ENCODE measurements at places on chromosomes 1 and 21.

- ATAC-seq: no peak
These were observed 29.6 kb upstream of the PRRX1 start for GRCh38 chr1:170634293-170634692.

DNA sequence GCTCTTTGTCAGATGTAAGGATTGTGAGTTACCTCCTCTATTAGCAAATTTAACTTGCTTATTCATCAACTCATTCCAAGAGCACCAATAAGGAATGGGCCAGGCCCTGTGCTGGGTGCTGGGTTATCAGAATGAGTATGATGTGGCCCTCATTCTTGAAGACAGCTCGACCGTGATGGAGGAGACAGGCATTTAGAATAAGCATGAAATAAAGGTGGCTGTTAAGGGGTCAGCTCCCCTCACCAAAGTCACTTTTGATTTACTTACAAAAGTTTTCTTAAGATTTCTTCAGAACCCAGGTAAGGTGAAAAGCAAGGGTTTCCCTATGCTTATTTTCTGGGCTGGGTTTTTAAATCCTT is 15.3 kb upstream of the PADI1 start:
- peak; percentile 4 for ATAC-seq

- no peak for ATAC-seq
These were observed 25.6 kb upstream of the KAZN start for GRCh38 chr1:14572861-14573260.

- no peak for ATAC-seq
These were observed 33.8 kb upstream of the FCRL3 start for GRCh38 chr1:157734321-157734720.

- ATAC-seq: peak; percentile 65
These were observed 62.3 kb upstream of the ADARB1 start for GRCh38 chr21:45011911-45012661.

DNA sequence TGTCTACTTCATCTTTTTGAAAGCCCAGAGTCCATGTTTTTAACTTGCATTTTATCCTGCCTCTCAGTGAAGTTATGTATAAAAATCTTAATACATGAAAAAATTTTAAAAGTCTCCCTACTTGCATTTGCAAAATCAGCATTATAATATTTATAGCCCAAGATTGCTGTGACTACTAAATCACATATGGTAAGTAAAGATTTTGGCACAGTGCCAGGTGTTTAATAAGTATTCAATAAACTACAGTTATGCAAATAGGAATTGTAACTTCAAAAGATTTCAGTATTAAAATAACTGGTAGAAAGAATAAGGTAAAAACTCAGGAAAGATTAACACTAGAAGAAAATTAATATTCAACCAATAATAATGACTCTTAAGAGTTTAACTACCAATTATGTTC is 641.7 kb downstream of the LRRIQ3 start:
- ATAC-seq: no peak

- no peak for ATAC-seq
These were observed 51.7 kb downstream of the SIM2 start for GRCh38 chr21:36750576-36750959.

DNA sequence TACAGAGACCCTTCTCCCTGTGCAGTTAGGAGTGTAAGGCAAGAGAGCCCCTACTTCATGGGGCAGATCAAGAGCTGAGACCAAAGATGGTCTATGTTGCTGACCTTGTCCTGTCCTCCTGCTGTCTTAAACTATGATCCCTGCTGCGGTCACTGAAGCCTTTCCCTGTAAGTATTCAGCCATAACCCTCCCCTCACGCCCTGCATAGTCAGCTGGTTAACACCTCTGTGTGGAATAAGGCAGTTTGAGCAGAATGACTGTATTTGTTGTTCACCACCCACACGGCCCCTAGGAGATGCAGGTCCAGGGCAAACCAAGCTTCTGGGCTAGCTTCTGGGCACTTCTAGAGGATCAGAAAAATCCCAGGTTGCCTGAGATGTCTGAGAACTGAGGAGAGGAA is 356 bp downstream of the TSPAN1 start:
- no peak for ATAC-seq

- no peak for ATAC-seq
These were observed 490 bp upstream of the CZIB start for GRCh38 chr1:53220962-53221286.

DNA sequence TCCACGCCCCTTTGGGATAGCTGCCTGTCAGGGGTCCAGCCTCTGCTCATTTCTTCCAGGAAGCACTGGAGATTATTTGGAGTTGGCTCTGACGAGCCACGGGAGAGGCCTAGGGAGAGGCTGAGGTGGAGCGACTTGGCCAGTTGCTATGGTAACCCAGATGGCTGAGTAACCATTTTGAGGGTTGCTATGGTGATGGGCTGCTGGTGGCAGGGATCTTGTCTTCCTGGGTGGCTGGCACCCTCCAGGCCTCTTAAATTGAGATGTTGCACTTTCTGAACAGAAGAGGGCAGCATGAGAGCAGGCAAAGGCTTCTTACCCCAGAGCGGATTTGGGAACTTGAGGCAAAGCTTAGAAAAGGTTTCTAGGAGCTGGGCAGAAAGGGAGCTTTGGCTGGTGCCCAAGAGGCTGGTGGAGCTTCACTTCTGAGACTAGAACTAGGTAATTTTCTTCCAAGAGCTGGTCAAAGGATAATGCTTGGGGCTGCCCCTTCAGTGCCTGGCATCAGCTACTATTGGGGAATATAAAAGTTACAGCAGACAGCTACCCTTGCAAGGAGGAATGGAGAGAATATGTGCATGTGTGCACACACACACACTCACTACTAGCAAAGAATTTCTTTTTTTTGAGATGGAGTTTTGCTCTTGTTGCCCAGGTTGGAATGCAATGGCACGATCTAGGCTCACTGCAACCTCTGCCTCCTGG is 72.5 kb downstream of the NDUFS5 start:
- ATAC-seq: peak; percentile 95

DNA sequence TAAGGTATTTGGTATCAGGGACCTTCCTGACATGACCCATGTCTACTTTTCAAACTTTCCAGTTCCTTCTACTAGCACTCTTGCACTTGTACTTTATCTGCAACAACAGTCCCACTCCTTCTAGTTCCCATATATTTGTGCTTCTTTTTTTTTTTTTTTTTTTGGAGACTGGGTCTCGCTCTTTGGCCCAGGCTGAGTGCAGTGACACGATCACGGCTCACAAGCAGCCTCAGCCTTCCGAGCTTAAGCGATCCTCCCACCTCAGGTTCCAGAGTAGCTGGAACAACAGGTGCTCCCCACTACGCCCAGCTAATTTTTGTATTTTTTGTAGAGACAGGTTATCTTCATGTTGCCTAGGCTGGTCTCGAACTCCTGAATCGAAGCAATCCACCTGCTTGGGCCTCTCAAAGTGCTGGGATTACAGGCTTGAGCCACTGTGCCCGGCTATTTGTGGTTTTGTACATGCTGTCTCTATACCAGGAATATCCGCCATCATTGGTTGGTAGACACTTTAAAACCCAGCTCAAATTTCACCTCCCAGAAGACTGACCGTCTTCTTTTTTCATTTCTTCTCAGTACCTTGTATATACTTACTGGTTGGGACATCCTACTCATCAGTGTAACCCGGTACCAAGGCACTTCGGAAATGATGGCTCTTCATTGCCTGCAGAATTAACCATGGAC is 1.1 kb downstream of the ZMYM1 start:
- no peak for ATAC-seq

DNA sequence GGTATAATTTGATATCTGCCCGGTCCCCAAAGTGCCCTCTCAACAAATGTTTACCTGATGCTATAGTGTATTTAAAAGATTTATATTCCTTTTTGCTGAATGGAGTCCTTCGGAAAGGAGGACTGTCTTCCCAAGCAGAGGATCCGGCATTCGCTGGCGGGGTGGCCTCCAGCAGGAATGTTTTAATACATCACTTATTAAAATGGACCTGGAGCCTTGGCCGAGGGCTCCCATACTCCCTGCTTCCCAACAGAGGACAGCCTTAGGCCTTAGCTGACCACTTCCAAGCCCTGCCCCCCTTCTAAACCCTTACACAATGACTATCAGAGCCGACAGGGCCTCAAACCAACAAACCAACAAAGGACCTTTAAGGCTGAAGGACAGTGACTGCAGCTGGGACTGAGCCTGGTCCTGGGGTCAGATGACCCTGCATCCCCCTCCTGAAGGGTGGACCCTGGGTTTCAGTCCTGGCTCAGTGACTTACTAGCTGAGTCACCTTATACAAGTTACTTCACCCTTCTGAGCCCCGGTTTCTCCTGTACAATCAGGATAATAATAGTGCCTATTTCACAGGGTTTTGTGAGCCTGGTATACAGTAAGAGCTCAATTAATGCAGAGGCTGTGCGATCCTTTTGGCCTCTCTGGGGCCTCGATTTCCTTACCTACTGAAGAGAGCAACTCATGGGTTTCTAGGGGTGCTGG is 5.6 kb downstream of the CAMK2N1 start:
- ATAC-seq: no peak

DNA sequence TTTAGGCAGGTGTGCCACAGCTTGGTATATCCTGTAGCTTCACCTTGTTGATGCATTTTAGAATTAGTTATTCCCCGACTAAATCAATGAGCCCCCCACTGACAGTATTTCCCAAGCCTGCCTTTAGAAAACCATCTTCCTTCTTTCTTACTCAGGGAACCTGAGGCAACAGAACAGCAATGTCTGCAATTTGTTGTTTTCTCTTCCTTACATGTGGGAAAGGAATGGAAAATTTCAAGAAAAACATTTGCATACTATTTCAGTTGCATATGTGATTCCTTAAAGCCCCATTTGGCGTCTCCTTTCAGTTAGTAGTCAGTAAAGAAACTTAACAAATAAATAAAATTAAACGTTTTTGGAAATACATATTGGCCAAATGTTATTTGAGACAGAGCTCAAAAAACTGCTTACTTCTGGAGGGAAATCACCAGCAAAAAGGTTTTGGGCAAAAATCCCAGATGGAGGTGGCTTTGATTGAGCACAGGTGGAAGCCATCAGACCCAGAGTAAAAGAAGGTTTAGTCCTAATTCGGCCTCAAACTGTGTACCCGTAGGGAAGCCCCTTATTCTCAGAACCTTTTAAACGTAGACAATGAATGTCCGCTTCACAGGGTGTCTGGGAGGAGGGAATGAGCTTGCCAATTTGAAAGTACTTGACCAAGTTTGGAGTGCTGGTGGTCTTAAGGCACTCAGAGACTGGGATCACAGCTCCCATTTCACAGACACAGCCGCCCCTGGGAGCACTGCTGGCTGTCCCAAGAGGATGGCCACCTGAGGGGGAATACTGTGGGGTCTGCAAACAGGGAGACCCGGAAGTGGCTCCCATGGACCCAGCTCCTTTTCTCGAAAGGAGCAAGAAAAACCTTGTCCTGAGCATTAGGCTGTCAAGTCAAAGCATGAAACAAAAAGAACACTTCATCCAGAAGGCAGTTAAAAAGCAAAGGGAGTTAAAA is 9.4 kb downstream of the LHX4 start:
- no peak for ATAC-seq

- no peak for ATAC-seq
These were observed 69.6 kb downstream of the SDCCAG8 start for GRCh38 chr1:243325305-243325890.

DNA sequence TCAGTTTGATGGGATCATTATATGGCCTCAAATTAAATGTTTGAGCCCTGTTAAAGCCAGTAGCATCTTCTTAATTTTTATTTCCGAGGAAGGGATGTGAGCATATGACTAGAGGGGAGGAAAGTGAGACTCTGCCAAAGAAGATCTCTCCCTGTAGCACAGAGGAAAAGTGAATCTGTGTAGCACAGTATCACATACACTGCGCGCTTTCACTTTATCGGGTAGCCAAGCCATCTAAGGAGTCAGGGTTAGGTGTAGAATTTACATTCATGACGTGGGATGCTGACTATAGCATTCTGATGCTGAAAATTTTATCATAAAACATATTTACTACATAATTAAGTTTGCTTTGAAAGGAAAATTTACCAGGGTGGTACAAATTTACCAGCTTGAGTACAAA is 24.0 kb downstream of the LRRC8D start:
- ATAC-seq: no peak

DNA sequence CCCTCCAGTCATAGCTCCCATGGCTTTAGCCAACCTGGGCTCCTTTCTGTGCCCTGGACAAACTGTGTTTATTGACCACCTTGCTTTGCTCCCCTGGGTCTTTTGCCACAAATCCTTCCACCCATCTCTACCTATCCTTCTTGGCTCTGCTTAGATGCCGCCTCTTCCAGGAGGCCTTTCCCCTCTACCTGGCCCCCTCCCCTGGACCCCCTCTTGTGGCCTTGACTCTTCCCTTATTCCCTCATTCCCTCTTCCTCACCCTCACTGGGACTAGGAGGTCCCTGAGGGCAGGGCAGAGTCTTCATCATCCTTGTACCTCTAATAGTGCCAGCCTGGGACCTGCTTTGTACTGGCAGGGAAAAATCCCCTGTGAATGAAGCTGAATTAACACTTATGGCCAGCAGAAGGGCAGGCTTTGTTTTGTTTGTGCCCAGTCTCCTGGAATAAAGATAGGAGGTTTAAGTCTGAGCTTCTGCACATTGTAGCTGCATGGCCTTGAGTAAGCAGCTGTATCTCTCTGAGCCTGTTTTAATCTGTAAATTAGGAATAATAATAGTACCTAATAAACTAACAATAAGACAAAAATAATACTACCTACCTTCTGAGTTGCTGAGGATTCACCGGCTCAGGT is 13.7 kb downstream of the PTPRU start:
- ATAC-seq: no peak

DNA sequence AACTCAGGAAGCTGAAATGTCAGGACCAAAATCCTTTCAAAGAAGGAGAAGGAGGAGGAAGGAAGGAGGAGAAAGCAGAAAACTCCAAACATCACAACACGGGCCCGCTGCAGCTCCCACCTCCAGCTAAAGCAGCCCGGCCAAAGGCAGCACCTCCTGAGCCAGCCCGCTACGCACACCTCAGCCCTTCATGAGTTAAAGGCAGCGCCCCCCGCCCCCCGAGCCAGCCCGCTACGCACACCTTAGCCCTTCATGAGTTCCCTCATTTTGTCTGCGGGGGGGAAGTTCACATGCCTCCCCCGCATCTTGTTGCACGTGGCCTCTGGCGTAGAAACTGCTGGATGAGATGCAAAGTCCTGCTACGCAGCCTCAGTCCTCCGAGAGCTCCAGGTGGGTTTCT is 90.7 kb upstream of the ARHGEF16 start:
- no peak for ATAC-seq

GRCh38 chr1:65068202-65069010 is 79.6 kb upstream of the AK4 start:
- ATAC-seq: no peak

- ATAC-seq: no peak
These were observed 38.2 kb downstream of the ARID1A start for GRCh38 chr1:26733982-26734381.

- ATAC-seq: no peak
These were observed 127.8 kb upstream of the ESRRG start for GRCh38 chr1:216851073-216851472.

DNA sequence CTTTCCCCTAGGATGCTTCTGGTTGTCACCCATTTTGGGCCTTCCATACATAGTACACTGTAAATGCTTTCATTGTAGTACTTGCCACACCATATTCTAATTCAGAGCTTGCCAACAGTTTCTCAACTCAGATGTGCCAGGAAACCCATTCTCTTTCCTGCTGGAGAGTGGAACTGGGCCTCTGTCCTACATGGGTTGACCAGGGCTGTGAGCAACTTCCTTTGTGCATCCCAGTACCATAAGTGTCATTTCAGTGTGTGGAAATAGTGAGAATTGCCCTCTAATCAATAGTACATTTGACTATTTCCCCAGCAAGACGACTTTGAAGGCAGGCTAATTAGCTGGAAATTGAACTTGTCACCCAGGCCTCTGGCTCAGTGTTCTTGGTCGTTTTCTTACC is 74.8 kb downstream of the MTR start:
- no peak for ATAC-seq

GRCh38 chr1:93219443-93219842 is 38.9 kb downstream of the CCDC18 start:
- ATAC-seq: no peak

GRCh38 chr1:45354838-45355237 is 14.6 kb upstream of the MUTYH start:
- ATAC-seq: no peak

Measured in motor neuron (in vitro differentiated cells).